ENCODE measurements at places on chromosomes 7 and 10.

DNA sequence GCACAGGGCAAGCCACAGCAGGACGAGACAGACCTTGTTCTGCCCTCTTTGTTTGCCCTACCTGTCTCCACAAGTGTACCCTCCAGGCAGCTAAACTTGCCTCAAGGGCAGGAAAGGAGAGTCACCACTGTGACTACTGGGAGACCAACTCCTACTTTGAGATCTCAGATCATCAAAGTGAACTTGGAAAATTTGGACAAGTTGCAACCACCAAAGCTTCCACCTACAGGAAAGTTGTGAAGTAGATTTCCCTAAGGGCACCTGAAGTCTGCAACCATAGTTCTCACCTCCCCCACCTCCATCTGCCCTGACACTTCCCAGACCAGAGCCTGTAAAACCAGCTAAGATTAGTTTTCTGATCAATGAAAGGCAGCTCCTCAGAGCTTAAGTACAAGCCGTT is 2.5 kb upstream of the WDR91 start:
- no peak for DNase-seq

- DNase-seq = no peak
These were observed 4.4 kb downstream of the ZNF655 start for GRCh38 chr7:99562832-99563231.

GRCh38 chr7:135597926-135598305 is 40.2 kb downstream of the NUP205 start:
- no peak for DNase-seq

GRCh38 chr7:41207141-41207540 is 495.7 kb downstream of the INHBA start:
- DNase-seq = no peak

- DNase-seq = peak; percentile 33
These were observed 502 bp downstream of the ZNF3 start for GRCh38 chr7:100080907-100081534.

GRCh38 chr7:135925210-135925609 is 51.9 kb downstream of the MTPN start:
- DNase-seq = no peak

DNA sequence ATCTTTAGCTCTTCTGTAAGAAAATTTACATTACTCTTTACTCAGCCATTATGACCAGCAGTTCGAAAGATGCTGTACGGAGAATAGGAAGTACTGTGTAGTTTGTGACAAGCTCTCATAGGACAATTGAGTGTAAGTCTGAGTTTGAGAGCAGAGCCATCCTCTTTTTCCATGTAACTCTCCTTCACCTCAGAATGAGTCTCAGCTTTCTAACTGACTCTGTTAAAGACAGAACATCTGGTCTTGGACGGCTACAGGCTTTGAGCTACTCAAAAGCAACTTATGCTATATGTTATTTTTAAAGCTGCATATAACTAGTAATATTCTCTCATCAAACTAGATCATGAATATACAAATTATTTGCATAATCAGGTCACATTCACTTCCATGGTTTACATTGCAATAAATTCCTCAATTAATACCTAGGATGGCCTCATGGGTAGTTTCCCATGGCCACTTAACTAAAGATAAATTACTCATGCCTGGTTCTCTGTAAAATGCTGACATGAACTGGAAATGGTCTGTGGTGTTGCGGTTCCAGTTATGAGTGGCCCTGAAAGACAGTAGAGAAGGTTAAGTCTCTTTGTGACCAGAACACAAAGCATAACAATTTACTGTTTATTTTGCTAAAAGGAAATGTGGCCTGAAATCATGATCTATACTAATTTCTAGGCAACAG is 358.7 kb downstream of the PHF14 start:
- DNase-seq = no peak

GRCh38 chr7:2983586-2983985 is 60.1 kb downstream of the CARD11 start:
- no peak for DNase-seq

DNA sequence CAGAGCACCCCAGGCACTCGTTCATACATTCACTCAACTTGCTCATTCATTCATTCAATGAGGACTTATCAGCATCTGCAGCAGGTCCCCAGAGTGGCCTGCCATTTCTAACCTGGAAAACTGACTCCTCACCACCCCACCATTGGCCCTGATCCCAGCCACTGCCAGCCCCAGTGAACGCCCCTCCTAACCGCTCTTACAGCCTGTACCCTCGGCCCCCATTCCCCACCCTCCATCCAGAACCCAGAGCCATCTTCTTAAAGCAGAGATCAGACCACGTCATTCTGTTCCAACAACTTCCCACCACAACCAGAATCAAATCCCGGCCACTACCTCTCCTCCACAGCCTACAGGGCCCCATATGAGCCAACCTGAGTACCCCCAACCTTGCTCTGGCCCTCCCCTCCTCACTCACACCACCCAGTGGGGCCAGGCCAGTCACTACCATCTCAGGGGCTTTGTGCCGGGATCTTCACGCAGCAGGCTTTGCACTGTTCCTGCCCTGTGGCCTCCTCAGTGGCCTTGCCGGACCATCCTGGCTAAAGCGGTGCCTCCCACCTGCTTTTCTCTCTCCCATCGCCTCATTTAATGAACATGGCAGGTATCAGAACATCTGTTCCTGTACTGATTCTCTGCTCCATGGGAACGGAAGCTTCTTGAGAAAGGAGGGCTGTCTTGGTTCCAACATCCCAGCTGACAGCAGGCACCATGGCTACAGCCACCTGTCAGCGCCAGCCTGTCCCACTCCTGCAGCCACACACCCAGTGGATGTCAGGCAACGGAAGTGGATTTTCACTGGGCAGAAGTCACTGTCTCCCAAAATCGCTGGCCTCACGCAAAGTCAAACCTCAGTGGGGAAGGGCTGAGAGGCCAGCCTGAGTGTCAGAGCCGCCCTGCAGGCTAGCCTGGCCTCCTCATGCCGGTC is 45.4 kb downstream of the FAM53B start:
- DNase-seq = no peak

DNA sequence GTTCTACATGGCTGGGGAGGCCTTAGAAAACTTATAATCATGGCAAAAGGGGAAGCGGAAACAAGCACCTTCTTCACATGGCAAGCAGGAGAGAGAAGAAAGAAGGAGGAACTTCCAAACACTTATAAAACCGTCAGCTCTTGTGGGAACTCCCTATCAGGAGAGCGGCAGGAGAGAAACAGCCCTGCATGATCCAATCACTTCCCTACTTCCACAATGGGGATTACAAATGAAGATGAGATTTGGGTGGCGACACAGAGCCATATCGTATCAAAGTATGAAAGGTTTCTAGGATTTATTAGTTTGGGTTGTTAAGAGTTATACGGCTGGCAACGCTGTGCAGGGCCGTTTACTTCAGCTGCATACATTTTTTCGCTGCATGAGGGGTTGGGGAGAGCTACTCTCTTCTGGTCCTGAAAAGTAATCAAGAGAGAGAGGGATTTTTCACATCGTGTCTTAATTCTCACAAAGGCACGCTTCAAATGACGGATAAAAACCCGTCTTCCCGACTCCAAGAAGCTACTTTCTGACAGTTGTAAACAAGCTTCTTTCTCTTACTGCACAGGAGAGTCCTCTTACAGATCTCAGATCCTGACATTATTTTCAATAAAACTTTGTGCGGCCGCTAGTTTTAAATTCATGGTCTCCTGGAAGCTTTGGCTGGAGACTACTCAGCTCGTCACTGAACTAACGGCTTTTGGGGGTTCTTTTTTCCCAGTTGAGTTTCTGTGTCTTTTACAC is 751 bp upstream of the GTPBP10 start:
- DNase-seq = peak; percentile 26

DNA sequence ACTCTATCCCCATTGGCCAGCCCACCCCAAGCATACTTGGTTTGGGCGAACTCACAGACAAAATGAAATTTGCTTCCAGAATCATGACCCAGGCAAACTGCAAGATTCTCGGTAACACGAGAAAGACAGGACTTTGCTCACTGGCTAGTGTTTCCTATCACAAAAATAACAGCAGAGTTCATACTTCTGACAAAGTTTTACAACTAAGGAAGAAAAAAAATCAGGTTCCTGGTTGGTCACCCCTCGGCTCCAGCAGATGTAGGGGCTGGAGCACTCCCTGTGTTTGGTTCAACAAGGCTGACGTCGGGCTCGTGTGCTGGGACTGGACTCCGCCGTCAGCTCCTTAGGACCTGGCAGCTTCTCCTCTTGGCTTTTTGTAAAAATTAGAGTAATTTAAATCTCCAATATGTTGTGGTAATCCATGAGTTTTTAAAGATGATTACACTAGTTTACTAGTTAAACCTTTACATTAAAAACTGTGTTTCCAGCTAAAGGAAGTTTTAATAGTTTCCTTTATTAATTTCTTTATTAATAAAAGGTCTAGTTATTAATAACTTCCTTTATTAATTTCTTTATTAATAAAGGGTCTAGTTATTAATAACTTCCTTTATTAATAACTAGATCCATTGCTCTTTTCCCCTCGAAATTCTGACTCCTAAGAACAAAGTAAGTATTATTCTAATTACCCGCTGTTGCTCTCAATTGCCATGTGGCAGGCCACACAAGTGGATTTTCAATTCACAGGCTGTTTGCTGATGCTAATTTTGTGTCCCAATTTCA is 115.6 kb upstream of the RNF32 start:
- no peak for DNase-seq

DNA sequence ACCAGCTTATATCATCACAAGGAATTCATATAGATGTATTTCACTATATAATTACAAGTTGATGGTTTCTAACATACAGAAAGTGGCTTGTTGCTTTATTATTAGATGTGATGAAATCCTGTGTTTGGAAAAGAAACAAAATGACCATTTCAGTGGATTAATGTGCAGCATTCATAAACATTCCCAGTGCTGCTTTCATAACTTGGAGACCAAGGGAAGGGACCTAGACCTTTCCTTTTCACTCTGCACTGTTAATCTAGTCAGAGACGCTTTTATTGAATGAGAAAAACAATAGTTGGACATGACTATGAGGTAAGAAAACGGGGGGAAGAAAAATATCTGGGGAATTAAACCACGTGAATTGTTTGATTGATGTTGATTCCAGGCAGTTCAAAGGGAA is 160.0 kb downstream of the HDAC9 start:
- DNase-seq = peak; percentile 22

GRCh38 chr7:1058821-1059199 is 14.5 kb downstream of the GPR146 start:
- no peak for DNase-seq

- no peak for DNase-seq
These were observed 119.3 kb upstream of the FRMD4A start for GRCh38 chr10:14450041-14450491.

GRCh38 chr10:72660220-72660619 is 31.7 kb upstream of the MCU start:
- DNase-seq = no peak

DNA sequence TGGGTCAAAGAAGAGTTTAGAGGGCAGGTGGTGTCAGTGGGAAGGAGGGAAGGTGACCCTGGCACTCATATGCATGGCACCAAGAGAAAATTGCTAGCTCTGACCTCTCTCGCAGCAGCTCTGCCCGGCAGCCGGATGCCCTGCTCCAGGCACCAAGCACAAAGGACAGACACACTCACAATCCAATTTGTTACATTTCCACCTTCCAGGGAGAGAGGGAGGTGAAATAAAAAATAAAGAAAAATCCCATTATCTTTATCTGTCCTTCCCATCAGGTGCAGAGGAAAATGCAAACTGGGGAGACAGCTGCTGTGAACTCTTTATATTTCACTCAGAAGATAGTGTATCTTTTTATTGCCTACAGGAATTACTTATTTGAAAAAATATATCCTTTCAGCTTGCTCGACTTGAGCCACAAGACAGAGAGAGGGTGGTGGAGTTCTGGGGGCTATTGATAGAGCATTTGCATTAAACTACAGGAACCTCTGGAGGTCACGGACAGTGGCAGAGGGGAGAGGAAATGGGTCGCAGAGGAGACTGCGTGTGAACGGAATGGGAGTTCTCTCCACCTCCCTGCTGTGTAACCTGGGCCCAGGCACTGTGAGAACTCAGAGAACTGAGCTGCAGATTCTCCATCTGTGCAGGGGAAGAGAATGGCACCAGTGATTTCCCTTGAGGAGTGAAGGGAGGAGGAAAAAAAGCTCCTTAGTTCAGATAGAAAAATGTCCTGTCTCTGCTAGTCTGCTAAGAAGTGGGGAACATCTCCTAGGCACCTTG is 421.4 kb downstream of the PLXNA4 start:
- DNase-seq = no peak

- peak; percentile 92 for DNase-seq
These were observed 173.9 kb downstream of the NEURL1 start for GRCh38 chr10:103667356-103667755.

- no peak for DNase-seq
These were observed 185.7 kb downstream of the TAX1BP1 start for GRCh38 chr7:27925573-27926201.

Measured in lung (tissue), 17 donors.